Gastroesophageal sphincter (tissue), 4 donors: ENCODE measurements at places on chromosomes 3 and 15. TPM values are rescaled to one million over a fixed set of nuclear protein-coding genes. Genes with fewer than 3 reads are reported as not detected.

DNA sequence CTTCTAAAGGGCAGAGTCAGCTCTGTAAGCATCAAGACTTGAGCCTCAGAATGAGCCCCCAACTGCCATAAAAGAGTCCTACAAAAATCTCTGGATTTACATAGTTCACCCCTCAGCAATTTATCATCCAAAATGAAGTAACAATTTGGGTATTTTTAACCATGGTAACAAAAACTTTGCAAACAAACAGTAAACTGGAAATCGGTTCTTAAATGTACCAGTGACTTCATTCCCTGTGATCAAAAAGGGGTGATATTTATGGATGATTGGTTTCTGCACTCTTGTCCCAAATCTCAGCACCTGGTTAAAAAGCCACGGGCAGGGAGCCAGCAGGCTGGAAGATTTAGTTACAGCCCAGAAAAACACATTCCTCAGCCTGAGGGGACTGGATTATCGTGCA is 73.6 kb downstream of the TFG start:
- H3K4me1 ChIP-seq = peaks cover 4% of the 10 kb centered on the region
- ATAC-seq = no peak
- H3K36me3 ChIP-seq = peaks cover 36% of the 10 kb centered on the region
- H3K27me3 ChIP-seq = no peaks in the 10 kb centered on the region
- no peak overlapping the region for H3K4me3 ChIP-seq

DNA sequence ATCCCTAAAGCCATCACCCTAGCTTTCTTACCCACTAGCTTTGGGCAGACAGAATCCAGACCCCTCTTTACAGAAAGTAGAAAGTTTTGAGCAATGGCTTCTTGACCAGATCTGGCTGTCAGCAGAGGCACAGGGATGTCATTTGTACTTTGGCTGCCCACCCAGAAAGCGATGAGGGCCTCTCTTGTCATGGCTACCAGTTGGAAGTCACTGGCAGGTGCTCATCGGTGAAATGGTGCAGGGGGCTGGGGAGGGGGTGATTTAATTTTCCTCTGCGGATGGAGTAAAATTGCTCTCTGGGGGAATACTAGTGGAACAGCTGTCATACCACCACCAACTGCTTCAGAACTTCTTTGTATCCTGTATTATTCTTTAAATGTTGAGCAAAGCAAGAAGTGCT is 393.7 kb downstream of the LSAMP start:
- ATAC-seq = no peak
- H3K27ac ChIP-seq = no peak overlapping the region
- no peak overlapping the region for H3K4me3 ChIP-seq
- no peaks in the 10 kb centered on the region for H3K36me3 ChIP-seq

GRCh38 chr15:39925112-39925842 is 5.2 kb upstream of the GPR176 start:
- peaks cover 3% of the 10 kb centered on the region for H3K27me3 ChIP-seq
- ATAC-seq = no peak
- no peak overlapping the region for H3K4me3 ChIP-seq
- no peak overlapping the region for H3K27ac ChIP-seq
- peaks cover 14% of the 10 kb centered on the region for H3K4me1 ChIP-seq

DNA sequence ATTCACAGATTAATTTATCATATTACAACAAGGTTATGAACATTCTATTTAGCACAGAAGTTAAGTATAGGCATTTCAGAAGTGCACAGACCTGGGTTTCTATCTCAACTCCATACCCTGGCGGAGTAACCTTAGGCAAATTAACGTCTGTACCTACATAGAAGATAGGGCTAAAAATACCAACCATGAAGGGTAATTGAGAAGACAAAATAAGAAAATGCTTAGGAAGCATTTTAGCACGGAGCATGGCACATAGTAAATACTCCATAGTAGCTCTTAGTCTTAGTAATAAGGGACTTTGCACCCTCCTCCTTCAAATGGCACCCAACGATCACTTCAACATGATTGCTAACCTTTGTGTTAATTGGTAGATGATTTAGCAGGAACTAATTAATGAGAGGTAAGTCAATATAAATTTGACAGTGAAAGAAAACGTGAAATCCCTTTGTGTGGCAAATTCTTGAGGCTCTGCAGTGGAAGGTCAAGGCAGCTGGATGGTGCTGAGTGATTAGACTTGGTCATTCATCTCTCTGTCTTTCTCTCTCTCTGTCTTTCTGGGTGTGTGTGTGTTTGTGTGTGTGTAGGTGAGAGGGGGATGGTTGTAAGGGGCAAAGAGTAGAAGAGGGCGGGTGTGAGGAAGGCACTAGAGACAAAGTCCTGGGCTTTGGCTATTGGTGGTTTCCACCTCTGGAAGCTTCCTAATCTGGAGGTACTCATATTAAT is 131.1 kb upstream of the PHLDB2 start:
- H3K4me3 ChIP-seq = no peak overlapping the region
- H3K4me1 ChIP-seq = peaks cover 63% of the 10 kb centered on the region
- no peaks in the 10 kb centered on the region for H3K27me3 ChIP-seq
- ATAC-seq = no peak

GRCh38 chr3:134937256-134938028 is 142.4 kb downstream of the EPHB1 start:
- H3K4me1 ChIP-seq = no peaks in the 10 kb centered on the region
- no peaks in the 10 kb centered on the region for H3K27me3 ChIP-seq
- no peak for ATAC-seq
- H3K36me3 ChIP-seq = no peaks in the 10 kb centered on the region

- peaks cover 5% of the 10 kb centered on the region for H3K27me3 ChIP-seq
- no peak overlapping the region for H3K4me3 ChIP-seq
- no peak for ATAC-seq
- H3K4me1 ChIP-seq = no peaks in the 10 kb centered on the region
- H3K27ac ChIP-seq = no peak overlapping the region
Measured at GRCh38 chr3:194957743-194958240, 272.1 kb downstream of the FAM43A start.

SPTSSB gene
- not detected for total RNA-seq

- ATAC-seq = no peak
- H3K4me3 ChIP-seq = no peak overlapping the region
- no peaks in the 10 kb centered on the region for H3K4me1 ChIP-seq
- no peak overlapping the region for H3K27ac ChIP-seq
- H3K36me3 ChIP-seq = no peaks in the 10 kb centered on the region
- no peaks in the 10 kb centered on the region for H3K27me3 ChIP-seq
Measured at GRCh38 chr3:170660139-170660538, 74.3 kb upstream of the SLC7A14 start.
